NCI-H2171 (cell line): ENCODE measurements at places on chromosomes 2 and 18.
A peak's percentile ranks its signal among the peaks of the same experiment; 100 is the strongest.

DNA sequence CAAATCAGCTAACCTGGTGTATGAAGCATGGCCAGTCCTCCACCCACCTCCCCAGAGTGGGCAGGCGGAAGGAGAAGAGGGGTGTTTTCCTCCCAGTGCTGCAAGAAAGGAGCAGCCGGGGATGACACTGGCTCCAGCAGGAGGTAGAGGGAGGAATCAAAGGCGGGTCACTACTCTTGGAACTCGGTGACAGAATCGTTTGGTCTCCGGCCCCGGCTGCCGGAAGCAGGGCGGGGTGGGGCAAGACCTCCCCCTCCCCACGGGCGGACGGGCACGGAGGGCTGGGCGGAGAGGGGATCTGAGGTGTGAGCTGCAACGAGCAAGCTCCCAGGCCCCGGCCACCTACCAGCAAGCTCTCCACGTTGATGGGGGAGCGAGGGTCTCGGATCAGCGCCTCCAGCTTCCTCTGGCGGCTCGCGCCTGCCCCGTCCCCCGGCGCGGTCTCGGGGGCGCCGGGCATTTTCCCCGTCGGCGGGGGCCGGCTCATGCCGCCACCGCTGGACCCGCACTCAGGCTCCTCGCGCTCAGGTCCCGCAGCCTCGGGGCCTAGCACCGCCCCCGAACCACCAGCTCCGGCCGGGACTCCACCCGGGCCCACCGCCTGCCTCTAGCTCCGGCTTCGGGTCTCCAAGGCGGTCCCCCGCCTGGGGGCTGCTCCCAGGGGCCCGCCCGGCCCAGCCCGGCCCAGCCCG is 640 bp downstream of the ROCK2 start:
- peak; percentile 53 for DNase-seq

DNA sequence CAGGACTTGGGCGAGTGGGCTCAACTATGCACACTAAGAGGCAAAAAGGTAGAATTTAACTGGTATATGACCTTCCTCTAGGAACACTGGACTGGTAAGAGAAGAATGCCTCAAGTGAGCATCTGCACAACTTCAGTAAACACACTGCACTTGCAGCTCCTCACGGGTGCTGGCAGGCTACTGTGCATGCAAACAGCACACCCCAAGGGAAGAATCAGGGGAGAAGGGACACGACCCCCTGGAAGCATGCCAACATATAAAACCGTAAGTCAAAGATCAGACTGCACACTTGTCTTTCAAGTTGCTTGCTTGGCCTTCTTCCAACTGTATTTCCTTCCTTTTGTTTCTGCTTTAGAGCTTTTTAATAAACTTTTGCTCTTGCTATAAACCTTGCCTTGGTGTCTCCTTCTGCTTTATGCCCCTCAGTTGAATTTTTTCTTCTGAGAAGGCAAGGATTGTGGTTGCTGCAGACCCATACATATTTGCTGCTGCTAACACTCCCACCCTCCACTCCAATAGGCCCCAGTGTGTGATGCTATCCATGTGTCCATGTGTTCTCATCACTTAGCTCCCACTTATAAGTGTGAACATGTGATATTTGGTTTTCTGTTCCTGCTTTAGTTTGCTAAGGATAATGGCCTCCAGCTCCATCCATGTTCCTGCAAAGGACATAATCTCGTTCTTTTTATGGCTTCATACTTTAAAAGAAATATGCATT is 263.7 kb upstream of the SPOPL start:
- DNase-seq: no peak

DNA sequence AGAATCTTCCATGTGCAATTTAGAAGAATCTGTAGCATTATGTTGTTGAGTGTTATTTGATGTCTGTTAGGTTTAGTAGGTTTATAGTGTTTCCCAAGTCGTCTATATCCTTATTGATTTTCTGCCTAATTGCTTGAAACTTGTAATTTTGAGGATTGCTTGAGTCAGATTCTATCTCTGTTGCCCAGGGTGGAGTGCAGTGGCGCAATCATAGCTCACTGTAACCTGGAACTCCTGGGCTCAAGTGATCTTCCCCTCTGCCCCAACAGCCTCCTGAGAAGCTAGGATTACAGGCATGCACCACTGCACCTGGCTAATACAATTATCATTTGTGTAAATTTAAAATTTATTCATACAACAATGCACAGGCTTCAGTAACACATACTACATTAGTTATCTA is 3.1 kb upstream of the TCF23 start:
- no peak for DNase-seq

DNA sequence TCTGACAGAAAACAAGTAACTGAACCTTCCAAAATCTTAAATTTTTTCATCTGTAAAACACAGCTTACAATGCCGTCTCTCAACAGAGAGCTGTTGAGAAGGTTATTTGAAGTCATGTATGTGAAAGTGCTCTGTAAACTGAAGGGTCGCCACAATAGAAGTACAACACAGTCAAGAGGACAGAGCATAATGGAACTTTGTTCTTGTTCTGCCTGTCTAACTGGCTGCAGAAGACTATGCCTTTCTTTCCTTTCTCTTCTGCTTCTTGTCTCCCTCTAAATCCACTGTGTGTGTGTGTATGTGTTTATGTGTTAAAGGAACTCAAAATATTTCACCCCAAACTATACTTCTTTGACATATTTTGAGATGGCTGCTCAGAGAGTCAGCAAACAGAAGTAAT is 365.8 kb upstream of the RND3 start:
- DNase-seq: no peak

GRCh38 chr2:66582104-66582986 is 147.4 kb downstream of the MEIS1 start:
- no peak for DNase-seq

GRCh38 chr18:49168281-49168985 is 217.7 kb upstream of the SMAD7 start:
- DNase-seq: no peak

- no peak for DNase-seq
These were observed 44.9 kb upstream of the LONRF2 start for GRCh38 chr2:100367163-100367562.

GRCh38 chr2:3146175-3146574 is 231.4 kb downstream of the EIPR1 start:
- no peak for DNase-seq

- no peak for DNase-seq
These were observed 267.6 kb downstream of the SRBD1 start for GRCh38 chr2:45343251-45344017.
